Caki2 (cell line): ENCODE measurements at places on chromosomes 4 and X. TPM values are rescaled to one million over a fixed set of nuclear protein-coding genes. Genes with fewer than 3 reads are reported as not detected.

- DNase-seq: no peak
These were observed 215.3 kb upstream of the FAM9B start for GRCh38 chrX:9249051-9249846.

- peak; percentile 1 for DNase-seq
These were observed 6.6 kb downstream of the RAI2 start for GRCh38 chrX:17854531-17854930.

- no peak for DNase-seq
These were observed 131.2 kb upstream of the PCDH18 start for GRCh38 chr4:137663251-137664045.

DNA sequence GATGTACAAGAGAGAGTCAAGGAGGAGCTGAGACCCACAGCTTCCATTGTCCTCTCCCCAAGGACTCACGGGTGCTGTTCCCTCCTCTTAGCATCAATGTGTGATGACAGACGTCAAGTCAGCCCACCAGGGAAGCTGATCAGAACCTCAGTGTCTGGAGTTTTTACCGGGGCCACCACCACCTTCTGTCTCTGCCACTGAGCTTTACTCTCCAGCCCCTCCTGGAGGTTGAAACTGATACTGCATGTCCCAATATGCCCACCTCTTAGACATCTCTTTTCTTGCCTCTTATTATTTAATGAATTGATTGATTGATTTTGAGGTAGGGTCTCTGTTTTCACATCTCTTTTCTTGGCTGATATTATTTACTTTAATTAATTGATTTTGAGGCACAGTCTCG is 10.3 kb upstream of the AKAP17A start:
- DNase-seq: no peak

DNA sequence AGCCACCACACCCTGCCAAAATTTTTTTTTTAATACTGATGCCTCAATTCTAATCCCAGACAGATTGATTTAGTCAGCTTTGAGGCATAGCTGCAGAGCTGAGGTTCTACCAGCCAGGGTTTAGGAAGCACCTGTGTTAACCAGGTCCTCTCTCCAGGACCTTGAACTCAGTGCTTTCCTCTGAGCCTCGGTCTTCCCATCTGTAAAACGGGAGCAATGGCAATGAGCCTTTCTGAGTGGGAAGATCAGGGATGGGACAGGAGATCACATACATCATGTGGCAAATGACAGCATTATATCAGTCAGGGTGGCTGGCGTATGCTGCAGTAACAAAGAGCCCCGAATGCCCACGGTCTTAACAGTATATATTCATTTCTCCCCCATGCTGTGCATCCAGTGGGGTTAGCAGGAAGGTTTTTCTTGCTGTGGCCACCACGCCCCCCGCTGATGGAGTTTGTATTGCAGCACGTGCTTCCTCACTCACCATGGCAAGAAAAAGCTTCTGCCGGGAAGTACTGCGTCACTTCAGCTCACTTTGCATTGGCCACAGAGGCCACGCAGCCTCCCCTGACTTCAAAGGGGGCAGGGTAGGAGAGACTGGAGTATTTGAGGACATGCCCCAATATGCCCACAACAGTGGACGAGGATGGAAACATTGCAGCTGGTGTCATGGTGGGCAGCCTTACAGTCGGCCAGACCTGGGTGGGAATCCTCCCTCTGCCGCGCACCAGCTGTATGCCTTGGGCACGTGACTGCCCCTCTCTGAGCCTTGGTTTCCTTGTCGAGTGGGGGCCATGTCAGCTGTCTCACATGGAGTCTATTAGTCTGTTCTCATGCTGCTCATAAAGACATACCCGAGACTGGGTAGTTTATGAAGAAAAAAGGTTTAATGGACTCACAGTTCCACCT is 24.1 kb upstream of the MRFAP1 start:
- no peak for DNase-seq

- no peak for DNase-seq
These were observed 20.6 kb downstream of the DCHS2 start for GRCh38 chr4:154471032-154471431.

GRCh38 chr4:181006499-181007260 is 1236.5 kb upstream of the TENM3 start:
- DNase-seq: no peak

DNA sequence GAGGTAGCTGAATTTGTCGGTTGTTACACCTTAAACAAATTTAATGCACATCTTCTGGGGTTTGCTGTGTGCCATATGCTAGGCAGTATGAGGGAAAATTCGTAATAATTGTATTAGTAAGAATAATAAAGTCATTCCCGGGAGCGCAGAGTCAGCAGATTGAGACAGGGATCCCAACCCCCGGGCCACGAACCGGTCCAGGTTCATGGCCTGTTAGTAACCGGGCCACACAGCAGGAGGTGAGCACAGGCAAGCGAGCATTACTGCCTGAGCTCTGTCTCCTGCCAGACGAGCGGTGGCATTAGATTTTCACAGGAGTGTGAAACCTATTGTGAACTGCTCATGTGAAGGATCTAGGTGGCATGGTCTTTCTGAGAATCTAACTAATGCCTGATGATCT is 114.9 kb downstream of the PCDH7 start:
- DNase-seq: no peak

DNA sequence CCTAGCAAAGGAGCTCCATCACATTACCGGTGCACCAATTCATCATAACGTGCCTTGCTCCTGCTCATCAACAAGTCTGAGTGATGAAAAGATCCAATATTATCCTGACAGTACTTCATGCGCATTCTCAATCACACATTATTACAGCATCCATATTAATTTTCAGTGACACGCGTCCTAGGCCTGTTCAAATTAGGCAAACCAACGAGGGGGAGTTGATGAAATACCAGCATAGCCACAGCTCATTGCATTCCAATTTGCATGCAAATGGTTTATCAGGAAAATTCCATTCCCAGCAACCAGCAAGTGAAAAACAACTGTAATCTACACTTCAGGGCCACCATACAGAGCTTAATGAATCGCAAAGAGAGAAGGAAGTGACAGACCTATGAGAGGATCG is 236.9 kb downstream of the DCLK2 start:
- no peak for DNase-seq

- DNase-seq: no peak
These were observed 164.8 kb downstream of the AASDH start for GRCh38 chr4:56222514-56222913.

GRCh38 chr4:23225564-23225963 is 532.8 kb downstream of the GBA3 start:
- no peak for DNase-seq

DNA sequence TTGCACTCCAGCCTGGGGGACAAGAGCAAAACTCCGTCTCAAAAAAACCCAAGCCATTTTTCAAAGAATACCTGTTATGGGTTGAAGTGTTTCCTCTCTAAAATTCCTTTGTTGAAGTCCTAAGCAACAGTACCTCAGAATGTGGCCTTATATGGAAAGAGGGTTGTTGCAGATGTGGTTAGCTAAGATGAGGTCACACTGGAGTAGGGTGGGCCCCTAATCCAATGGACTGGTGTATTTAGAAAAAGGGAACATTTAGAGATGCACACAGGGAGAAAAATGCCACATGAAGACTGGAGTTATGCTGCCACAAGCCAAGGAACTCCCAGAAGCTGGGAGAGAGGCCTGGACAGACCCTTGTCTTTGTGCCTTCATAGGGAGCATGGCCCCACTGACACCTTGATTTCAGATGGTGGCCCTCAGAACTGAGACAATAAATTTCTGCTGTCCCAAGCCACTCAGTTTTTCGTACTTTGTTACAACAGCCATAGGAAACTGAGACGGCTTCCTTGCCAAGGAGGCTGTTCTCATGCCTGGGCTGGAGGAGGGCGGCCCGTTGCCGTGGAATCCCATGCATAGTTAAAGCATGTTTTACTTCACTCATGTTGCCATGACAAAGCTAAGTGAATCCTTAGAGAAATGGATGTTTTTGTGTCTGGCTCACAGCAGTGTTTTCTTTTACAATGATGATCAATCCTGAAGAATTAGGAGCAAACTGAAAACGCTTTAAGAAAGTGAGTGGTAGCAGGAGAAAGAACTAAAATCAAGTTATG is 16.5 kb downstream of the TRAPPC2 start:
- DNase-seq: no peak

DNA sequence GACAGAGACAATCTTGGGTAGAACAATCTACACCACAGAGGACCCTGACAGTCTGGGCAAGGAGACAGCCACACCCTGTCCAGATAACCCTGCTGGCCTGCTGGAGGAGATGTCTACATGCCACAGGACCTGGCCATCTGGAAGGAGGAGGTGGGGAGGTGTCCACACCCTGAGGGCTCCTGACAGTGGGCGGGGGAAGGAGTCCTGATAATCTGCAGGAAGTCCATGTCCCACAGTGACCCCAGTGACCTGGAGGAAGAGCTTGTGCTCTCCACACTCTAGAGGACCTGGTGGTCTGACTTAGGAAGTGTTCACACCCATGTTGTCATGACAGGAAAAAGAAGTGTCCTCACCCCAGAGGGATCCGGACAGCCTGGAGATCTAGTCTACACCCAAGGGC is 5.5 kb downstream of the SUV39H1 start:
- no peak for DNase-seq

- no peak for DNase-seq
These were observed 228.1 kb downstream of the ADAMTS3 start for GRCh38 chr4:72340803-72341431.

GRCh38 chr4:164383058-164383357 is 370.9 kb upstream of the SMIM31 start:
- DNase-seq: no peak

DNA sequence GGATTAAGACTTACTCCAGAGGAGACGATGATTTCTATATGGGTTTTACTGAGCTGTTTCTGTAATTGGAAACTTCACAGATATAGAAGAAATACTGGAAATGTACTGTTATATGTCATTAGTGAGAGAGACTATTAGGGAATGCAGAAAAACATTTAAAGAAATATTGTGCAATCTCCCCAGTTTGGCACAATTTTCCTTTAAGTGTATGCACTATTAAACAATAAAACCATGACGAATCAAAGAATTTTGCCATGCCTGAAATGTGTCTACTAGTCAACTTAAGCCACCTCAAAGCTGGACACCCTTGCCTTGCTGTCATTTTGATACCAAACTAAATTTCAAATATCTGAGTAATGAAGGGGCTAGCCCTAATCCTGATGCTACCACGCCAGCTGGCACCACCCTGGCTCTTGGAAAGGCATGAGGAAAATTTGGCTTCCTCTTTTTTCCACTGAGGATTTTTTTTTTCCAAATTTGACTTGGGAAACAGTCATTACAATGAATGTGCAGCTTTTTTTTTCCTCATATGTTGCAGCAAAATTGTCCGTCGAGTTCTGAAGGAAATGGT is 36.1 kb downstream of the MTTP start:
- DNase-seq: no peak

The SSX3 gene
- not detected in 2 replicates for total RNA-seq

The SLITRK4 gene
- total RNA-seq: 1.6 and 2.3 TPM in 2 replicates

The TMEM271 gene
- total RNA-seq: not detected in 2 replicates

The LIMCH1 gene
- total RNA-seq: 204 and 241 TPM in 2 replicates

The CT47B1 gene
- total RNA-seq: not detected in 2 replicates

The TRPC3 gene
- 0.98 TPM in 1 of 2 replicates, not detected in the other for total RNA-seq

The GRXCR1 gene
- not detected in 2 replicates for total RNA-seq

The MAGEA1 gene
- total RNA-seq: not detected in 2 replicates

The DRD5 gene
- not detected in 2 replicates for total RNA-seq

The FAM156A gene
- 1.3 and 29.6 TPM in 2 replicates for total RNA-seq

The SHROOM4 gene
- total RNA-seq: 3.3 and 3.7 TPM in 2 replicates
